Mucosa of gallbladder (tissue), 1 donor: ENCODE measurements at places on chromosomes 3 and 15.

DNA sequence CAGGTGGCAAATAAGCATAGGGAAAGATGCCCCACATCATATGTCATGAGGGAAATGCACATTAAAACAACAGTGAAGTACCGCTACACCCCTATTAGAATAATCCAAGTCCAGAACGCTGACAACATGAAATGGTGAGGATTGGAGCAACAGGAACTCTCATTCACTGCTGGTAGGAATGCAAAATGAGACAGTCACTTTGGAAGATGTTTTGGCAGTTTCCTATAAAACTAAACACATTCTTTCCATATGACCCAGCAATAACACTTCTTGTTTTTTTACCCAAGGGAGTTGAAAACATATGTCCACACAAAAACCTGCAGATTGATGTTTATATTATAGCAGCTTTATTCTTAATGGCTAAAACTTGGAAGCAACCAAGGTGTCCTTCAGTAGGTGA is 116.4 kb upstream of the TOPAZ1 start:
- no peak for DNase-seq

GRCh38 chr3:108100906-108101660 is 10.3 kb upstream of the CD47 start:
- no peak for DNase-seq

GRCh38 chr3:98623572-98624280 is 30.3 kb upstream of the CPOX start:
- no peak for DNase-seq

DNA sequence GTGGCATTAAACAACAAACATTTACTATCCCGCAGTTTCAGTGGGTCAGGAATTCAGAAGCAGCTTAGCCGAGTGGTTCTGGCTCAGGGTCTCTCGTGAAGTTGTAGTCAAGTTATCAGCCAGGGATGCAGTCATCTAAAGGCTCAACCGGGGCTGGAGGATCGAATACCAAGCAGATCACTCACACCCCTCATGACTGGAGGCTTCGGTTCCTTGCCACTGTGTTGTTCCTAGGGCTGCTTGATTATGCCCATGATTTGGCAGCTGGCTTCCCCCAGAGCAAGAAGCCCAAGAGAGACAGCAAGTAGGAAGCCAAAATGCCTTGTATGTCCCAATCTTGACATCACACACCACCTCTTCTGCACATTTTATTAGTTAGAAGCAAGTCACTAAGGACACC is 33.9 kb upstream of the CDCP1 start:
- DNase-seq, result no peak

GRCh38 chr15:67070892-67071664 is 5.7 kb downstream of the SMAD3 start:
- no peak for DNase-seq

GRCh38 chr15:40242601-40243000 is 3.7 kb downstream of the PAK6 start:
- no peak for DNase-seq

DNA sequence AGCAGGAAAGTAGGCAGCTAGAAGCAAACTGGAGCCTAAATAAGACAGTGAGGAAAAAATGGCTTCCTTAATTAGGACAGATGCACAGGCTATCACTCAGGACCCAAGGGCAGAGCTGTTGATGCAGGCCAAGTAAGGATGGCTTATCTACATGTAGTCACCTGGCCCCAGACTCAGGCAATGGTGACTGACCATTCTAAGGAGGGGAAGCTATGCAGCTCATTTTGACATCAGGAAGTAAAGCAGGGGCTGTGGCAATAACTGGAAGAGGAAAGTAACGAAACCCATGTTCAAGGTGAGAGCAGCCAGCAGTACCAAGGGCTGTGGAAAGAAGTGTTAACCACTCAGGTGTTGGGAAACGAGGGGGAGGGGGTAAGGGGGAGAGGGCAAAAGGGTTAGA is 16.2 kb downstream of the ACAD11 start:
- DNase-seq, result no peak

DNA sequence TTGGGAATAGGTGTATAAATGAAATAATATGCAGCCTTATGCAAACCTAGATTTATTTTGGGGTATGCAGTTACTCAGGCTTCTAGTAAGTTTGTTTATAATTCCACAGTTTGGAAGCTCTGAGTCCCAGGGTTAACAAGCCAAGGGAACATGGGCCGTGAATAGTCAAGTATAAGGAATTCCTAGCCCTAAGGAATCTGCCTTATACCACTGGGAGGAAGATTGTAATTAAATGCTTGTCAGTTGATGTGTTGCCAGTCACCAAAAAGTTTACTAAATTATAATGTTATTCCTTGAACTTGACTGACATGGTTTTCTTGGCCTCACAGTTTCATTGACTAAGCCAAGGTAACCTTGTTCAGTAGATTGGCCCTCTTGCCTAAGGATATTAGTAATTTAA is 72.4 kb upstream of the SGO1 start:
- no peak for DNase-seq

DNA sequence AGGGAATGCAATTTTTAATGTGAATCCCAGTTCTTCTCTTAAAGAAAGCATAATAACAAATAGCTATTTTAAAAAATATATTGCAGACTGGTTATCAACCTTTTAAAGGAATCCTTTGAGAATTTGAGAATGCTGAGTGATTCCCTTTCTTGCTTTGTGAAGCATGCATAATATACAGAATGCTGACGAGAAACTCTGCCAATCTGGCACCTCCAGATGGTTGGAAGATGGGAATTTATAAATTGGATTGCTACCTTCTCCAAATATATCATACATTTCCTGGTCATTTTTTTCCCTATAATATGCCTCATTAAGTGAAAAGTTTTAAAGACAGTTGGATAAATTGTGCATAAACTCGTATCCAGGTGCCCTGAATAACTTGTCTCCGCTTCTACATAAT is 333.9 kb upstream of the ARPP21 start:
- DNase-seq, result no peak

DNA sequence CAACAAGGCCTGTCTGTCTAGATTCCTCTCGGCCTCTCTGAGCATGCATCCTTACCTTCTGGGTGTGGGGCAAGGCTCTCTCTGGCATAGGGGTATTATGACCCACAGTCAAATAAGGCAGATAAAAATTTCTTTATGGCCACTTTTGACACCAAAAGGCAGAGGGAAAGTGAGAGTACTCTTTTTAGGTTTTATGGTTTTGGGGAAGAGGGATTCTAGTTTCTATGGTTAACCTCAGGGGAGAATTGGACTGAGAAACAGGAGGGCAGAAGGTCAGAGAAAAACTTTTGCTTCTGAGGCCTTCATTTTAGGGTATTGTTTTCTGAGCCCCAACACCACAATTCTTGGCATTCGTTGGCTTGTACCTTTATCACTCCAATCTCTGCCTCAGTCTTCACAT is 70.0 kb upstream of the CCDC54 start:
- DNase-seq, result no peak

- no peak for DNase-seq
These were observed 21.2 kb downstream of the NGRN start for GRCh38 chr15:90286678-90287077.

DNA sequence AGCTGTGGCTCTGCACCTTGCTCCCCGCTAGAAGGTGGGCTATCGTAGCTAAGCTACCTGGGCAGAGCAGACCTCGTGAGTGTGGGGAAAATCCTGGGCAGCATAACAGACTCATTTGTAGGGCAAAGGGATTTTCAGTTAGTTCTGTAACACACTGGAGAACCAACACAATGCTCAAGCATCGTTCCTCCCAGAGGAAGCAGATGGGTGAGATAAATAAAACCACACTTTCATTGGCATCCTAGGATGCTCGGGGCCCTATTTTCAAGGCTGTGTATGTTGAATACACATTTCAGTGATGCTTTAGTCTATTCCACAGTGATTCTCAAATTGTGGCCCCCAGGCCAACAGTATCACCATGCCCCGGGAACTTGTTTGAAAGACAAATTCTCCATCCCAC is 20.0 kb downstream of the LIPC start:
- no peak for DNase-seq

GRCh38 chr3:186493525-186494255 is 50.5 kb downstream of the CRYGS start:
- no peak for DNase-seq

DNA sequence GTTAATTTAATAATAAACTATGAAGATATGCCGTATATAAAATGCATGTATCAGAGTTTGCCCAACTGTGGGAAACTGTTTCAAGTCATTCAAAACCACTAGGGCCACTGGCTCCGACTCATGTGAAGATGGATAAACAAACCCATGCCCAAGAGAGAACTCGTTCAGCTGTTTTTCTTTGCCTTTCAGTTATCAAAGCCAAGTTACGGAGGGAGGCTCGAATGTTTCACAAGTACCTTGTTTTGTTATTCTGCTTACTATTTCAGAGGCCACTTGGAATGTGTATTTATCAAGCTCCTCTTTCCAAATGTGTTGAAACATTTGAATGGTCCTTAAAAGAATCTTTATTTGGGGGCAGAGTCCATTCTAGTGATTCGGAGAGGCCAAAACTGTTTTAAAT is 82.1 kb downstream of the DUT start:
- DNase-seq, result no peak

GRCh38 chr15:39403640-39404117 is 177.2 kb upstream of the THBS1 start:
- DNase-seq, result no peak

- DNase-seq, result no peak
These were observed 1.4 kb upstream of the RPSA start for GRCh38 chr3:39404943-39405686.

- peak; percentile 34 for DNase-seq
These were observed 35.1 kb upstream of the ZDHHC23 start for GRCh38 chr3:113912552-113913236.

GRCh38 chr15:69386284-69386683 is 27.9 kb upstream of the KIF23 start:
- no peak for DNase-seq

DNA sequence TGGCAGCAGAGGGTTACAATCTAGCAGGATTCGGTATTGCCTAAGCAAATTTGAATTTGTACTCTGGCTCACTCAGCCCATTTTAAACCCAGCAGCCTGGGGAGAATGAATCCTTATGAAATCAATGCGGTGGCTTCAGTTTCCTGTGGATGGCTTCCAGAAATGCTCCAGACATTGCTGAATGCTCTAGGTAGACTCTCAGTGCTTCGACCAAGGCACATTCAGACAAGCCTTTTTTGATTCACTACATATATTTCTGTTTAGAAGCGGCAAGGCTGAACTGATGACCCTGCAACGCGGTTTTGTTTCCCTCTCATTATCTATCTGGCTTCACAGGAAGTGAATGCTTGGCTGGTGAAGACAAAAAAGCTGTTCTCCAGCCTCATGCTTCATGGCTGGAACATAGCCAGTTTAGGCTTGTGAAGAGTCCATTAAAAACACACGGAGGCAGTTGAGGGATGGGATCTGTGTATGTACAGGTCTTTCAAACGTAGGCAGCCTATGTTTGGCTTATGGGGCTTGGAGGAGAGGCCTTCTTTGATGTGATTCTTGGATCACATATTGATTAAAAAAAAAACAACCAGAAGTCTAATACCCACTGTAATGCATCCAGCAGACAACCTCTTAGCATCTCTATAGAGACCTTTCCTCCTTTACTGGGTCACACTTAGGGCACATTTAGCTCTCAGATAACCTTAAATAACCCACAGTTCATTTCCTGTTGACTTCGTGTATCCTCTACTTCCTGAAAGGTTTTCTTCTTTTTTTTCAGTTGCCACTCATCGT is 400.2 kb upstream of the TBL1XR1 start:
- DNase-seq, result peak; percentile 48

DNA sequence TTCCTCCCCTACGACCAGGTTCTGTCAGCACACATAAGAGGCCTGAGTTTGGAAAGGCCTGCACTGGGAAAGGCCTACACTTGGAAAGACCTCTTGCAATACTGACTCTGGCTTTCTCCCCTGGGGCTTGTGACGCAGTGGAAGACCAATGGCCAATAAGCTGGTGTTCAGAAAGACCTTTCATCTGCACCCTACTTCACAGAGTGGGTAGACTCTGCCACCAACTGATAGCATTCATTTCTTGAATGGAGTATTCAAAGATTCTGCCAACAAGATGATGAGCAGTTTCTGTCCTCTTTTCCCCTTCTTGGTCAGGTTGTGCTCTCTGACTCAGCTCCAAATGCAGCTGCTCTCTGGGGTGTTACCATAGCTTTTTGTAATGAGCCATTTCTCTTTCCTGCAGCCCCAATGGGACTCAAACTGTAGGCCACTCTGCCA is 48.8 kb downstream of the TIPARP start:
- no peak for DNase-seq

DNA sequence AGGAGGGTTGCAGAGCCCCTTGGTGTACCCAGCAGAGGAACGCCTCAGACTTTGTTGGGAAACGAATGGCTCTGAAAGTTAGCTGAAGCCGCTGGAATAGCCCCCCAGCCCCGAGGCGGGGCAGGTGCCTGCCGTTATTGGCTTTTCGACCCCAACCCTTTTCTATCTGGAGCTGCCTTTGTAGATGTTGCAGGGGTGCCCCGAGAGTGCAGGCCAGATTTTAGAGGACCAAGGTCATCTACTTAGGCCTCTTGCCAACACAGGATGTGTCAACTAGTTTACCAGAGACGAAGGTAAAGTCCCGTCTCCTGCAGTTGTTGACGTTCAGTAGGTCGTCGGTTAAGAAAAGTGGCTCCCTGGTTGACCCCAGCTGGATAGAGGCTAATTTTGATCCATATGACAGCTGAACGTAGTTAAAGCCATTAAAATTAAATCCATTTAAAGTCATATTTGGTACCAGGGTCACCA is 579 bp upstream of the UBE3A start:
- peak; percentile 18 for DNase-seq

DNA sequence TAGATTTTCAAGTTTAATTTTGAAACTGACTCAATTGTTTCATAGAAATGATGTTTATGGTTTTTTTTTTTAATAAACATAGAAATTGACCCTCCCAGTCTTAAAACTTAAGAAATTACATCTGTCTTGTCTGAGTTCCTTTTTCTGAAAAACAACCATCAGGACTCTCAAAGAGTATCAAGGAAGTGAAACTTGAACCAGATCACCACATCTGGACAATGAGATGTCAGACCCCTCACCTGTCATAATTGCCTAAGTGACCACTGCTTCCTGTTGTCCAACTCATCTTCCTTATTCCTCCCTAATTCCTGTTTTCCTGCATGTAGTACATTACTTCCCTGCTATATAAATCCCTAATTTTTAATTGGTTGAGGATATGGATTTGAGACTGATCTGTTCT is 441.5 kb upstream of the ARHGEF26 start:
- no peak for DNase-seq

DNA sequence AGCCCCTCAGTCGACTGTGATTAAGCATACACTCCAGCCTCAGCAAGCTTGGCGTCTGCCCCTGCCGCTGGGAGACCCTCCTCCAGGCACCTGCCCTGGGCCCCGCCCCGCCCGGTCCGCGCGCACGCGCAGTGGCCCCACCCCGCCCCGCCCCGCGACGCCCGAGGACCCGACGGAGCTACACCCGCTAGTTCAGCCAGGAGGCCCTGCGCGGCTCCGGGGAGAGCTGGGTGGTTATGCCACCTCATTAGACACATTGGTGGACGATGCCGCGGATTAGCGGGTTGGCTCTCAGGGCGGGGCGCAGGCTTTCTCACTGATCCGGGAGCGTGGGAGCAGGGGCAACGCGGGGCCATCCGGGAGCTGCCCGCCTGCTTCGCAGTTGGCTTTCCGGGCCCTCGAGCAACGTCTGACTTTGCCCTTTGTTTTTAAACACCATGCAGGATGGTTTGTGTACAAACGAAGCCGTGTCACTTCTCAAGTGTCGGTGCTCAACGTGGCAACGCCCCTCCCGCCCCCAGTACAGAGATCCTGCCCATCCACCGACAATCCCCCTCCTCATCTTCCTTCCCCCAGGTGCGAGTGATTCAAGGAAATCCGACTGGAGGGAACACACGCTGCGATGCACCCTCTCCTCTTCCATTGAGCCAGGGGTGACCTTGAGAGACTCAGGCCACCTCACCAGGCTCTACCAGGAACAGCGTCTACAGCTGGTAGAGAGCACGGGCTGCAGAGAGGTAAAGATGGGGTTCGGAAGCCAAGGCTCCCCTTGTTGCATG is 109.3 kb downstream of the SHQ1 start:
- DNase-seq, result peak; percentile 43
